ENCODE measurements at places on chromosomes 2 and 18. TPM values are rescaled to one million over a fixed set of nuclear protein-coding genes. Genes with fewer than 3 reads are reported as not detected.

The OSR1 gene
- 5.9 TPM for total RNA-seq

The CRYGB gene
- not detected for total RNA-seq

The CNGA3 gene
- not detected for total RNA-seq

- H3K4me1 ChIP-seq = peaks cover 9% of the 10 kb centered on the region
- DNase-seq = no peak
- peaks cover 53% of the 10 kb centered on the region for H3K36me3 ChIP-seq
- H3K27ac ChIP-seq = no peak overlapping the region
Measured at GRCh38 chr2:121356058-121356640, 71.1 kb upstream of the TFCP2L1 start.

GRCh38 chr2:162490761-162491470 lies 147.0 kb downstream of the GCA start:
- H3K27ac ChIP-seq = no peak overlapping the region
- no peaks in the 10 kb centered on the region for H3K4me1 ChIP-seq
- no peaks in the 10 kb centered on the region for H3K36me3 ChIP-seq
- H3K27me3 ChIP-seq = no peaks in the 10 kb centered on the region

GRCh38 chr18:67577386-67577785 lies 60.9 kb upstream of the DSEL start:
- DNase-seq = no peak
- no peaks in the 10 kb centered on the region for H3K4me1 ChIP-seq
- no peak overlapping the region for H3K27ac ChIP-seq
- no peaks in the 10 kb centered on the region for H3K36me3 ChIP-seq
- no peak overlapping the region for H3K4me3 ChIP-seq

DNA sequence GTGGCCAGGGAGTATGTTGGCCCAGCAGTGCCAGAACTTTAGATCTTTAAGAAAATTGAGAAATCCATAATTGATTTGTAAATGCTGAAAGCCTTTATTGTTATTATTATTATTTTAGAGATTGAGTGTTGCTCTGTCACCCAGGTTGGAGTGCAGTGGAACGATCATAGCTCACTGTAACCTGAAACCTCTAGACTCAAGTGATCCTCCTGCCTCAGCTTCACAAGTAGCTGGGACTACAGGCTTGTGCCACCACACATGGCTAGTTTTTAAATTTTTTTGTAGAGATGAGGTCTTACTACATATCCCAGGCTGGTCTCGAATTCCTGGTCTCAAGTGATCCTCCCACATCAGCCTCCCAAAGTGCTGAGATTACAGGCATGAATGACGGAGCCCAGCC lies 143.2 kb upstream of the CCDC68 start:
- H3K27me3 ChIP-seq = no peaks in the 10 kb centered on the region
- no peak for DNase-seq
- no peaks in the 10 kb centered on the region for H3K4me1 ChIP-seq
- no peak overlapping the region for H3K27ac ChIP-seq
- H3K36me3 ChIP-seq = no peaks in the 10 kb centered on the region

DNA sequence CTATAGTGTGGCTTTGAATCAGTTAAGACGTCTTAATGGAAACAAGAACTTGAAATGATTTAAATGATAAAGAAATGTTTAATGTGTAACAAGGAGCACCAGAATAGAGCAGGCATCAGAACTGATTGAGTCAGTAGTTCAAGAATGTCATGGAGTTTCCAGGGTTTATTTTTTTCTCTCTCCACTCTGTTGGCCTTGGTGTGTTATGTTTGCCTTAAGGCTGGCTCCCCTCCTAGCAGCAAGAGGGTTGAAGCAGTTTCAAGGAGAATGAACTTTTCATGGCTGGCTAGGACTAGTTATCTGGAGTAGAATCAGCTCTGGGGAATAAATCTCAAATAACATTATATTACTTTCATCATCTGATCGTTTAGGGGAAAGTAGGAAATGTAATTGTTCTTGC lies 13.4 kb upstream of the GLS start:
- no peak overlapping the region for H3K4me3 ChIP-seq
- no peaks in the 10 kb centered on the region for H3K4me1 ChIP-seq
- no peaks in the 10 kb centered on the region for H3K36me3 ChIP-seq

DNA sequence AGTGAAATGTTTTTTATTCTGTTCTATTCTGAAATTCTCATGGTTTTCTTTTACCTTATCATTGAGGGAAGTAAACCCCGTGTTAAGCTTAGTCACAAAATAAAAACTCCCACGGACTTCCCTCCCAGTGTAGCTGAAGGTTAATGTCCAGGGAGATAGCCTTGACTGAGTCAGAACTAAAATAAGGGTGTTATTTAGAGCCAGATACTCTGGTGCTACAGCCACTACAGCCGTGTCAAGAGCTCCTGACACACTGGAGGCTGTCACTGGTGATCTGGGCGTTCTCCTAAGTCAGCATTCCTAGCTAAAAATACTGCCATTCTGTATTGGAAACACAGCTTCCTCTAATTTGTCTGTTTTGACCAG lies 82.0 kb upstream of the RANBP2 start:
- no peak for DNase-seq
- peak overlapping the region; percentile 52 for H3K27ac ChIP-seq
- H3K27me3 ChIP-seq = no peaks in the 10 kb centered on the region
- no peak overlapping the region for H3K4me3 ChIP-seq
- H3K4me1 ChIP-seq = peaks cover 60% of the 10 kb centered on the region

DNA sequence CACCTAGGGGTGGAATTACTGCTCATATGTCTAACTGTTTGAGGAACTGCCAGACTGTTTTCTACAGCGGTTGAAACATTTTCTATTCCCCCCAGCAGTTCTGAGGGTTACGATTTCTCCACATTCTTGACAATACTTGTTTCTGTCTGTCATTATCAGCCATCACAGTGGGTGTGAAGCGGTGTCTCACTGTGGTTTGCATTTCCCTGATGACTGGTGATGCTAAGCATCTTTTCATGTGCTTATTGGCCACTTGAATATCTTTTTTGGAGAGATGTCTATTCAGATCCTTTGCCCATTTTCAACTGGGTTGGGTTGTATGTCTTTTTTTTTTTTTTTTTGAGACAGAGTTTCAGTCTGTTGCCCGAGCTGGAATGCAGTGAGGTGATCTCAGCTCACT lies 63.0 kb downstream of the ADNP2 start:
- H3K4me1 ChIP-seq = peaks cover 28% of the 10 kb centered on the region
- no peak overlapping the region for H3K27ac ChIP-seq
- no peak overlapping the region for H3K4me3 ChIP-seq
- no peak for DNase-seq
- H3K27me3 ChIP-seq = no peaks in the 10 kb centered on the region

- no peak overlapping the region for H3K4me3 ChIP-seq
- no peaks in the 10 kb centered on the region for H3K36me3 ChIP-seq
- no peak for DNase-seq
- no peaks in the 10 kb centered on the region for H3K27me3 ChIP-seq
Measured at GRCh38 chr2:205715831-205716525, 33.7 kb downstream of the NRP2 start.

- no peak overlapping the region for H3K4me3 ChIP-seq
- no peak for DNase-seq
- no peak overlapping the region for H3K27ac ChIP-seq
- H3K36me3 ChIP-seq = no peaks in the 10 kb centered on the region
Measured at GRCh38 chr2:103525756-103526155, 763.9 kb downstream of the TMEM182 start.

DNA sequence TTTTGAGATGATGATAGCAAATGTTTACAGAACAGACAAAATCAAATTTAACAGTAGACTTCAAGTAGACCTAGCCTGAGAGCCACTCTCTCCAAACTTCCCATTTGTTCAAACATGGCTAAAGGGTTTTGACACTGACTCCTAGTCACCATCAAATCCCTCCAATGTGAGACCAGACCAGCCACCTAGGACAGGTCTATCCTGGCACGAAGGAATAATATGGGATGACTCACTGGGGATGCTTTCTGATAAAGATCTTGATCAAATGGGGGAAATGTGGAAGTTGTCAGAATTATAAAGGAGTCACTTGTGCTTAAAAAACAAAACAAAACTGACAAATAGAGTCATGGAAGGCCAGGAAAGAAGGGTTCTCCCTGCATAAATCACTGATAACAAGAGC lies 95.7 kb downstream of the EDAR start:
- no peak for DNase-seq
- no peaks in the 10 kb centered on the region for H3K36me3 ChIP-seq
- no peak overlapping the region for H3K4me3 ChIP-seq
- H3K27ac ChIP-seq = no peak overlapping the region

GRCh38 chr18:8029731-8030130 lies 462.6 kb downstream of the PTPRM start:
- H3K27me3 ChIP-seq = no peaks in the 10 kb centered on the region
- no peak overlapping the region for H3K4me3 ChIP-seq
- H3K36me3 ChIP-seq = no peaks in the 10 kb centered on the region
- H3K4me1 ChIP-seq = no peaks in the 10 kb centered on the region

DNA sequence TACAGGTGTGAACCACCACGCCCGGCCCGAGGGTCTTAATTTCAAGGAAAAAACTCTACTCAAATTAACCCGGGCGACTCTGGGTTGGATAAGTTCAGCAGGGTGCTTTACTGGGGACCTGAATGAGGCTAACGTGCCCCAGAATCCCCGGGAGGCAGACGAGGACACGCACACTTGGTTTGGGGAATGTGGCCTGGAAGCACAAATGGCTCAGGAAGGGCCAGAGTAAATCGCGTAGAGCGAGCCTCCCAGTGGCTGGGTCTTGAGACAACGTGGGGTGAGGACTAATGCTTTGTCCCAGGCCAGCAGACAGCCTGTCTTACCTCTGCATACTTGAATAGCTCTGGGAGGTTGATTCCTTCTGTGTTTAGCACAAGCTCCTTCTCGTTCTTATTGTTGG lies 75.8 kb downstream of the POLR1A start:
- no peak overlapping the region for H3K27ac ChIP-seq
- H3K4me1 ChIP-seq = peaks cover 7% of the 10 kb centered on the region
- H3K27me3 ChIP-seq = no peaks in the 10 kb centered on the region
- H3K36me3 ChIP-seq = peaks cover 67% of the 10 kb centered on the region

- no peaks in the 10 kb centered on the region for H3K4me1 ChIP-seq
- H3K27me3 ChIP-seq = no peaks in the 10 kb centered on the region
- no peak overlapping the region for H3K27ac ChIP-seq
- DNase-seq = no peak
Measured at GRCh38 chr18:56988022-56988421, 158.9 kb upstream of the BOD1L2 start.

DNA sequence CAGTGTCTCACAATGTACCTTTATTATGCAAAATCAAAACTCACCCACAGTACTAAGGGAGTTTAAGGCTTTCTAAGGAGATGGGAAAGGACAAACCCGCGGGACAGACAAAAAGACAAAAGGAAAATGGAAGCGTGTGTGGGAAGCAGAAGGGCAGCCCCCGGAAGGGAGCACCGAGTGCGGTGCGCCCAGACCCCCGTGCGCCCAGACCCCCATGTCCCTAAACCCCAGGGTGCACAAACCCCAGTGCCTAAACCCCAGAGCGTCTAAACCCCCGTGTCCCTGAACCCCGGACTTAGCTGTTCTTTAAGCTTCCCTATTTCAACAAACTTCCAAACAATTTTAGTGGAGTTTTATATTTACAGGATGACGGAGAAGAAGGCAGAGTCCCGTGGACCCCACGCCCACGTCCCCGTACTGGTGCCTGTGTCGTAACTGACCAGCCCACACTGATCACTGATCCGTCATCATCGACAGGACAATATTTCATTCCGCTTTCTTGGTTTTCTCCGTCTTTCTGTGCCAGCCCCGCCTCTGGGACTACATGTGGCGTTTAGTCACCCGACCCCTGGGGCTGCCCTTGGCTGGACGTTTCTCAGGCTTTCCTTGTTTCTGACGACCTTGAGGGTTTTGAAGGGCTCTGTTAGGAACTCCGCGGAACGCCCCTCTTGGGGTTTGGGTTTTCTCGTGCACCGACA lies 76.9 kb downstream of the RTP5 start:
- H3K36me3 ChIP-seq = no peaks in the 10 kb centered on the region
- no peak for DNase-seq
- peaks cover 13% of the 10 kb centered on the region for H3K4me1 ChIP-seq
- no peaks in the 10 kb centered on the region for H3K27me3 ChIP-seq
- no peak overlapping the region for H3K27ac ChIP-seq

GRCh38 chr2:195579776-195580555 lies 77.1 kb upstream of the SLC39A10 start:
- no peaks in the 10 kb centered on the region for H3K4me1 ChIP-seq
- H3K36me3 ChIP-seq = no peaks in the 10 kb centered on the region
- H3K4me3 ChIP-seq = no peak overlapping the region

DNA sequence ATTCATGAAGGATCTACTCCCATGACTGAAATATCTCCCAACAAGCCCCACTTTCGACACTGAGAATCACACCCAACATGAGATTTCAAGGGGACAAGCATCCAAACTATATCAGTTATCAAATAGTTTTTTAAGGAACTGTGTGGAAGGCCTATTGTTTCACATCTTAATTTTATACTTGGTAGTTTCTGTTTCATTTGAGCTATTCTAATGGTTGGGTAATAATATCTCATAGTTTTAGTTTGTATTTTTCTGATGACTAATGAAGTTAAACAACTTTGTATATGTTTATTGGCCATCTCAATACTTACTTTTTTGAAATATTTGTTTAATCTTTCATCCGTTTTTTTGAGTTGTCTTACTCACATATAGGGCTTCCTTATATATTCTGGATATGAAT lies 135.0 kb downstream of the SCG2 start:
- H3K36me3 ChIP-seq = no peaks in the 10 kb centered on the region
- H3K27ac ChIP-seq = no peak overlapping the region
- peaks cover 7% of the 10 kb centered on the region for H3K4me1 ChIP-seq
- no peak overlapping the region for H3K4me3 ChIP-seq

GRCh38 chr2:144326825-144327224 lies 193.1 kb downstream of the ZEB2 start:
- DNase-seq = no peak
- H3K27me3 ChIP-seq = no peaks in the 10 kb centered on the region
- no peak overlapping the region for H3K4me3 ChIP-seq
- H3K4me1 ChIP-seq = peaks cover 15% of the 10 kb centered on the region

GRCh38 chr2:96953611-96953978 lies 32.8 kb downstream of the FAM178B start:
- H3K27ac ChIP-seq = peak overlapping the region; percentile 79
- no peaks in the 10 kb centered on the region for H3K36me3 ChIP-seq
- DNase-seq = no peak
- peaks cover 44% of the 10 kb centered on the region for H3K4me1 ChIP-seq
- no peak overlapping the region for H3K4me3 ChIP-seq
- no peaks in the 10 kb centered on the region for H3K27me3 ChIP-seq

All from vagina (tissue), 2 donors.